ENCODE measurements at places on chromosomes 3 and 15.

- no peaks in the 10 kb centered on the region for H3K4me1 ChIP-seq
- peaks cover 21% of the 10 kb centered on the region for H3K27me3 ChIP-seq
Observed at GRCh38 chr15:71588746-71589145, 221.6 kb upstream of the NR2E3 start.

GRCh38 chr15:47129033-47129432 is 588.3 kb upstream of the SEMA6D start:
- H3K27ac ChIP-seq, result no peak overlapping the region
- H3K4me1 ChIP-seq, result no peaks in the 10 kb centered on the region
- H3K36me3 ChIP-seq, result peaks cover 10% of the 10 kb centered on the region
- DNase-seq, result no peak

DNA sequence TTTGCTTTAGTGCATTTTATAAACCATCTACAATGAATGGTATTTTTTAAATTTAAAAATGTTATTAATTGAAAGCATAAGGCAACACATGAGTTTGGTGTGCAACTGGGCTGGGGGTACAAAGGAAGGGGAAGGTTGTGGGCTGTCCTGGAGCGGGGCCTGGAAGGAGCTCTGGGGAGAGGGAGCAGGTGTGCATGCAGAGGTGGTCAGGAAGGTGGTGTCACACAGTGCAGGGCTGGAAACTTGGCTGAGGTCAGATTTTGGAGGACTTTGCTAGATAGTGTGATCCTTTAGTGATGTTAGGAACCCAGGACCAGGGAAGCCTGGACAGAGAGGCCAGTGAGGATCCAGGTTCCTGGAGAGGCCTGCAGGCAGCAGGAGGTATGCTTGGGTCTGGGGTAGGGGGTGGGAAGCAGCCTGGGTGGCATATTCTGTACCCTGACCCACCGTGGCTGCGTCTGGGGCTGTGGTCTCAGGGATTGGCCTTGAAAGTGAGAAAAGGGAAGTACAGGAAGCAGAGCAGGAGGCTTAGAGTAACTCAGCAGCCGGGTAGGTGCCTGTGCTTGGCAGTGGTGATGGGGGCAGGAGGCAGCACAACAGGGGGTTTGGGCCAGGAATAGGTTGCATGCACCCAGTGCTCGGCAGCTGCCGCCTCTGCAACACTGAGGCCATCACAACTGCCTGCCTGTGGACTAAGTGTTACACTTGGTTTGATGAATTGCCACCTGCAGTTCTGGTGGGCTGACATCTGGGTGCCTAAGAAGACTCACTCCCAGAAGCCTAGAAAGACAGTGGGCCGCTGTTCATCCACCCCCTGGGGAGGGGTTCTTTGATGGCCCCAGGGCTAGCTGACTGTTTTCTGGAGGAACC is 33.0 kb downstream of the KY start:
- DNase-seq, result no peak
- no peaks in the 10 kb centered on the region for H3K4me1 ChIP-seq
- no peak overlapping the region for H3K4me3 ChIP-seq
- no peak overlapping the region for H3K27ac ChIP-seq

- no peaks in the 10 kb centered on the region for H3K27me3 ChIP-seq
- no peak overlapping the region for H3K4me3 ChIP-seq
- no peak for DNase-seq
- no peaks in the 10 kb centered on the region for H3K36me3 ChIP-seq
- no peak overlapping the region for H3K27ac ChIP-seq
Observed at GRCh38 chr15:63348392-63348791, 33.3 kb downstream of the CA12 start.

All from naive thymus-derived CD8-positive, alpha-beta T cell (primary cell).